CD4-positive, alpha-beta T cell treated with Interleukin-15 for 1 hour (primary cell): ENCODE measurements at places on chromosomes 3 and 15.

- no peak for DNase-seq
Observed at GRCh38 chr3:138681463-138682220, 73.1 kb downstream of the FAIM start.

GRCh38 chr3:27666708-27667107 lies 55.4 kb downstream of the EOMES start:
- peak; percentile 59 for DNase-seq

GRCh38 chr3:53750253-53751210 lies 95.7 kb downstream of the CHDH start:
- peak; percentile 32 for DNase-seq

GRCh38 chr15:94793641-94794040 lies 562.3 kb downstream of the MCTP2 start:
- DNase-seq: no peak

DNA sequence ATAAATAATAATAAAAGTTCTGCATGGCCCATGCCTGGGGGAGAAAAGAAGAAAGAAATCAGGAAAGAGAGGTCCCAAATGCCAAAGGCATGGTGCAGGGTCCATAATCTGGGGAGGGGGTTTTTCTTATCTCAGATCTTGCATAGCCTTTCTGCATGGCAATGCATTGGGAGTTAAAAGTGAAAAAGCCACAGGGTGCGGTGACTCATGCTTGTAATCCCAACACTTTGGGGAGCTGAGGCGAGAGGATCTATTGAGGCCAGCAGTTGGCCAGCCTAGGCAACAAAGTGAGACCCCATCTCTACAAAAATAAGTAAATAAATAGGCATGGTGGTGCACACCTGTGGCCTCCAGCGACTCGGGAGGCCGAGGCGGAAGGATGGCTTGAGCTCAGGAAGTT lies 76.8 kb upstream of the GATA2 start:
- no peak for DNase-seq

DNA sequence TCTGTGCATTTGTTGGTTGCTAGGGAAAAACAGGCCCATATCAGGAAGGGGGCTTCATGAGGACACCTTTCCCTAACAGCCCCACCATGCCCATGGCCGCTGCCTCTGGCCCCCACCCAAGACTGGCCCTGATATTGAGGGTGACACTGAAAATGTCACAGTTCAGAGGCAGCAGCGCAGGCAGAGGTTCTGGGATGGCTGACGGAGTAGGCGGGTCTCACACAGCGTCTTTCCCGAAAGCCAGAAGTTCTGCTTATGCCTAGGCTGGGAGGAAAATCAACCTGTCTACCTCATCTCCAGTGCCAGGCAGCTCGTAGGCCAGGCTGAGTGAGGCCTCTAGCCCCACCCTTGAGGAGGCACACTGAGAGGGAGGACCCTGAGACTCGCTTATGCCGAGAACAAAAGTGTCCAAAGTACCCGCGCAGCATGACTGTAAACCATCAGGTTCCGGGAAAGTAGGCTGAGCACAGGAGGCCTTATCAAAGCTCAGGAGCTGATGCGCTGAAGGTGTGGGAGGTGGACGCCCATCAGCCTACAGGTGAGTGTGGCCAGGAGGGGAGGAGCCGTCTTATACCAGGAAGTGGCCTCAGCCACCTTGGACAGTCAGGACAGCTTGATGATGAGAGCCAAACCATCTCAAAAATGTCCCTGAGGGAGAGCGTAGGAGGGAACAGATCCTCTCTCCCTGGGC lies 27.5 kb downstream of the GRAMD2A start:
- no peak for DNase-seq

- DNase-seq: no peak
Observed at GRCh38 chr3:68249265-68249664, 594.9 kb upstream of the SUCLG2 start.

DNA sequence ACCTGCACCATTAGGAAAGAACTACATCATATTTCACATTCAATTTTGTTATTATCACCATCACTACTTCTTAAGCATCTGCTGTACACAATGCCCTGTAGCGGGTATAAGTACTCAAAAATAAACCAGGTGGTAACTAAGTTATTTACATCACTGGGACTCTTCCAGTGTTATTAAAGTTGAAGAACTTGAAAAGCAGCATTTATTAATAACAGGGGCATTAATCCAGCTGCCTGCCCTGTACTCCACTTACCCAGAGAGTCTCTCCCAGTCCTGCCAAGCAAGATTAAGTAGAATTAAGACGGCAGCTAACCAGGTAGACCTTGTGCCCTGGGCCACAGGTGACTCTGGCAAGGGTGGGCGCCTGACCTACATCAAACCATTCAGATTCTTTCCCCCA lies 65.2 kb downstream of the FHIT start:
- no peak for DNase-seq

- DNase-seq: peak; percentile 18
Observed at GRCh38 chr3:89107461-89108290, at the start of gene EPHA3. TSS of gene EPHA3 (plus strand) at chr3:89107621. CDS start at chr3:89107749, 128 bp downstream.

- no peak for DNase-seq
Observed at GRCh38 chr15:93296759-93297500, 207.9 kb upstream of the RGMA start.

- peak; percentile 50 for DNase-seq
Observed at GRCh38 chr3:190585805-190586630, 72.1 kb downstream of the IL1RAP start.

GRCh38 chr15:64222573-64223366 lies 59.9 kb upstream of the PPIB start:
- no peak for DNase-seq

DNA sequence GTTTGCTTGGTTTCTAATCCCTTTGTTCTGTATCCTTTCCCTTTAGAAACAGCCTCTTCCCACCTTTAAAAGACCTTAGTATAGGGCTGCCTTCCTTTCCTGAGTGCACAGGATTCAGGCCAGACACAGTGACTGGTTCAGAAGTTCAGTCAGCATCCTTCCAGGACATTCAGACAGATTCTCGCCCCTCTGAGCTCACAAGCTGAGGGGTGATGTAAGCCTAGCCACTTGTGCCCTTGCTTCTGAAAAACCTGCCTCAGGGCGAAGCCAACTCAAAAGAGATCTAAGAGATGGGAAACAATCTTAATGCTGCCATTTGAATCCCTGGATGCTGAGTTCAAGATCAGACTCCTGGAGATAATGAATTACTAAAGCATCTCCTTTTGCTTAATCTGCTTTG lies 6.7 kb upstream of the NSMCE3 start:
- DNase-seq: no peak

GRCh38 chr15:78050826-78051225 lies 26.7 kb downstream of the TBC1D2B start:
- no peak for DNase-seq

DNA sequence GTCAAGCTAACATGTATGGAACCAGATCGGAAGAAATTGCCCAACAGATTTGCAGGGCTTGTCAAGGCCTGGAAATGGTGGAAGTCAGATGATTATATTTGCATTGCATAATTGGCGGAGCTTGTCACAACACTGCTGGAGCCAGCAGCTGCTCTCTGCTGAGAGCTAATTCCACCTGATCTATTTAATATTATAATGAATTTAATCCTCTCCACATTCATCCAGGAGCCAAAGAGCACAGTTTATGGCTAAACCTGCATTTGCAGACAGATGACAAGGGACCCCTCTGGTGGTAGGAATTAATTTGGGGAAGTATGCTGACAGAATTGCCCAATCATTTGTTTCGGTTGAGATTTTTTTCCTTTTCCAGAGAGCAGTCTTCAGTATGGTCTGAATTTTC lies 730.2 kb downstream of the TUSC7 start:
- no peak for DNase-seq

DNA sequence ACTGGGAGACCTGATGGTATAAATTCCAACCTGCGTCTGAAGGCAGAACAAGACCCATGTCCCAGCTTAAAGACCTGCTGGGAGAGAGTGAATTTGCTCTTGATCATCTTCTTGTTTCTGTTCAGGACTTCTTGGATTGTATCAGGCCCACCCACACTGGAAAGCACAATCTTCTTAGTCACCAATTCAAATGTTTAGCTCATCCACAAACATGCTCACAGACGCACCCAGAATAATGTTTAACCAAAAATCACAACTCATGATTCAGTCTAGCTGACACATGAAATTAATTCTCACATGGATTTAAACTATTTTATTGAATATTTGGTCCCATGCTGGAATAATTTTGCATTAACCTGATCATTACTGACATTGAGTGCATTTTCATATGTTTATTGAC lies 37.8 kb upstream of the GOLGA6L2 start:
- no peak for DNase-seq

GRCh38 chr3:113179235-113179824 lies 32.0 kb upstream of the BOC start:
- DNase-seq: no peak

GRCh38 chr15:93882141-93882540 lies 349.2 kb upstream of the MCTP2 start:
- no peak for DNase-seq

DNA sequence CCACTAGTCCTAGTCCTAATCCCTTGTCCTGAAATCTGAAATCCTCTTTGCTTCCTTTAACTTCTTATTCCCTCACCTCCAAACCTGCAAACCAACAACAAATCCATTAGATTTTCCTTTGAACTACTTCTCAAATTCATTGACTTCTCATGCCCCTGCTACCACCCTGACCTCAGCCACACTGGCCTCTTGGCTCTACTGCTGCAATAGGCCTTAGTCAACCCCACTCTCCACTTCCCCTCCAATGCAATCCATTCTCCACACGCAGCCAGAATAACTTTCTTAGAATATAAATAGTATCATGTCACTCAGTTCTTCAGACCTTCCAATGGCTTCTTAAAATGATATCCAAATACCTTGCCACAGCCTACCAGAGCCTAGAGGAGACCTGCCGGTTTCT lies 131.1 kb upstream of the GADL1 start:
- DNase-seq: no peak

- DNase-seq: no peak
Observed at GRCh38 chr3:141484701-141485287, 2.0 kb upstream of the RASA2 start.
